ENCODE measurements at places on chromosomes 6 and 20.

DNA sequence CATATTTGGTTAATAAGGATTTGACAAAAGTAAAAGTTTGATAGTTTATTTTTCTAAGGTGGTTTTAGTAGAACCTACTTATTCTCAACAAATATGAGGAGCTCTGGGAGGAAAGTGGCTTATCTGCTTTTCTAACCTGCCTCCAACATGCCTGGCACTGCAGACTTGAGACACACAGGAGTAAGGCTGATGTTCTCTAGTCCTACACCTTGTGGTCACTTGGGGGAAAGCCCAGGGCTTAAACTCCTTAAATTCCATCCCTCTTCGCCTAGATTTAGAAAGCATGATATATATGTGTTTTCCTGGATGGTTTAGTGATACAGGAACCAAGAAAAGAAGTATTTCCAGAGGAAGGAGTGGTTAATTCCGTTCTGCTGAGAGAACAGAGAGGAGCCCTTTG, 39.9 kb upstream of the SAMD5 start:
- no peak for DNase-seq

DNA sequence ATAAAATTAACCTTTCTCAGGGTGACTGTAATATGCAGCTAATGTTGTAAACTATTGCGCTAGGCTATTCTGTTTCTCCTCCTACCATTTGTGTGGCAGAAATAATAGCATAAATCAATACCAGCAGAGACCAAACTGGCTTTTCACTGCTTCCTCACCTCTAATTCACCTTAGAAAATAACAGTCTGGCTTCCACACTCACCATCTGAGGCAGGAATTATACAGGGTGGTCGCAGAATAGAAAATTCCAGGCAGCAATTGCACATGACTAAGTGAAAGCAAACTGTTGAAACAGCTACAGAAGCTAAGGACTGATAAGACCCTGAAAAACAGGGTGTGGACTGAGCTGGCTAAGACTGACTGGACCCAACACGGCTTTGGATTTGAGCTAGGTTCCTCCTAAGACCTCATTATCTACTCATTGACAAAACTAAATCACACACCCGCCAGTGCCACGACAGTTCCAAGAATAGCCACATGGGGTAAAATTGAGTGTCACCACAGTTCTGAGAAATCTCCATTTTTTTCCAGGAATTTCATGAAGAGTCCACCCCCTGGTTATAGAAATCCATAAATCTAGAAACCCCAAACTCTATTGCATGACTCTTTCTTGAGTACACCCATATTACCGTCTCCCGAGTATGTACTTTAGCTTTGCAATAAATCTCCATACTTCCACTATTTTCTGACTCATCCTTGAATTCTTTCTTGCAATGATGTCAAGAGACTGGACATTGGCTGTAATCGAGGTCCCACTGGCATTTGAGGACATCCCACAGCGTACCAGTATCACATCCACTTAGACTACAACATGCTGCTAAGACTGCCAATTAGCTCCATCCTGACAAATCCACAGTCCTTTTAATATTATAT, 60.9 kb upstream of the KCNQ5 start:
- no peak for DNase-seq

DNA sequence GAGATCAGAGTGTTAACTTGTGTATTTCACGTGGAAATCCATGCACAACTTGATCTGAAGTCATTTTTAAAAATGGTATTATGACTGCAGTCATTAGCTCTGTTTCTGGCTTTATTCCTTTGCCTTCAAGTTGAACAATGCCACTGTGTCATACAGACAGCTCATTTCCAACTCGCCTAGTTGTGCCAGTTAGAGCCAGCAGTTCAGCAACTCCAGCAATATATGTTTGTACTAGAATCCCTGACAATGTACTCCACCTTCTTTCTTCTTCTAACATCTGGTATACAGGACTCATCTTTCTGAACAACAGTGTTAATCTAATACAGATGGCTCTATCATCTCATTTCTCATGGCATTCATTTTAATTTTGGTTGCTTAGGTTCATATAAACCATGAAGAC, 418.3 kb upstream of the POU3F2 start:
- no peak for DNase-seq

- DNase-seq: no peak
Observed at GRCh38 chr20:50302341-50303057, 111.9 kb downstream of the CEBPB start.

DNA sequence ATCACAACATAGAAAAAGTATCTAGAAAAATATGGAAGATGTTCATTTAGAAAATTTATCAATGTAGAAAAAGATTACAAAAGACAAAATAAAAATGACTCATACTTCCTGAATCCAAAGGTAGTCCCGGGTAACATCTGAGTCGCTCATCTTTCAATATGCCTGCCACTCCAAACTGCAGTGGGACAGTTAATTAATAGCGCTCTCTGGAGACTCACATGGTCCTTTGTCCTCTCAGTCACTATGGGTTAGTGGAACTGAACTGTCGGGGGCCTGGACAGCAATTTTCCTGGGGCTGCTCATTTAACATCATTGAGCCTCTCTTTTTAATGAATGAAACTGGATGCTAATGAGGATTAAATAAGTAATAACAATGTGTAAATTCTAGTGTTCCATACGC, 103.4 kb downstream of the MAP3K4 start:
- DNase-seq: no peak

DNA sequence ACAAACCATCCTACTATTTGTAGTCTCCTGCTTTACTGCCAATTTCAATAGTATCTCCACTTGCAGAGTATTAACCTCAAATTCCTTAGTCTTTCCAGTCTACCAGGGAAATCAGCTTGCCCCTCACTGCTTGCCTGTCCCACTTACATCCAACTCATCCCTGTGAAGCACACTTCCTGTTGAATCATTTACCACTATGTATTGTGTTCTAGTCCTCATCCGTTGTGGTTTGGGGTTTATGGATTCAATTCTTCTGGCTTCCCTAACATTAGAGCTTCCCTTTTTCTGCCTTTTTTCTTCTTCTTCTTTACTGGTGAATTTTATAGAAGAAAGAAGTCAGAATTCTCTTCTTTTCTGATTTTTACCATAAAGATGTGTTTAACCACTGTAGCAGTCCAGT, 5.1 kb upstream of the TXLNB start:
- no peak for DNase-seq

DNA sequence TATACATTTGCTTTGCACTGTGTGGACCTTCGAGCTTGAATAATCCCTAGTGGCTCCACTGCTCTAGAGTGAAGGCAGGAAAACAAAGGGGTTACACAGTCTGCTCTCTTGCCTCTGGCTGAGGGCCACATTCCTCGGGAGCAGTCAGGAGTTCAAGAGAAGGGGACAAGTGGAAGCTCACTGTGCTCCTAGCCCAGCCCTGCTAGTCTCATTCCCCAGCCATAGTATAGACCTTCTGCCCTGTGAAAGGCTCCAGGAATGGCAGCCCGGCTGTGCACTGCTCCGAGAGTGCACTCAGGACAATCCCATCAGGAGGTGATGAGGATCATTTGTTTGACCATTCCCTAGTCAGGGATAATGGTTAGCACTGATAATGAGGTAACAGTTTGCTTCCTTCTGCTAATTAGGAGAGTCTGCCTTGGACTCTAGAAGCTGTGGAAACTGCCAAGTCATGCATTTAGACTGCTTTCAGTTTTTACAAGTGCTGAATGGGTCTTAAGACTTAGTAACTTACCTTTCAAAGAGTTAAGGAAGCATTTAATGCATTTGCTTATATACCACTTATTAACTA, 8.5 kb downstream of the IYD start:
- DNase-seq: no peak

DNA sequence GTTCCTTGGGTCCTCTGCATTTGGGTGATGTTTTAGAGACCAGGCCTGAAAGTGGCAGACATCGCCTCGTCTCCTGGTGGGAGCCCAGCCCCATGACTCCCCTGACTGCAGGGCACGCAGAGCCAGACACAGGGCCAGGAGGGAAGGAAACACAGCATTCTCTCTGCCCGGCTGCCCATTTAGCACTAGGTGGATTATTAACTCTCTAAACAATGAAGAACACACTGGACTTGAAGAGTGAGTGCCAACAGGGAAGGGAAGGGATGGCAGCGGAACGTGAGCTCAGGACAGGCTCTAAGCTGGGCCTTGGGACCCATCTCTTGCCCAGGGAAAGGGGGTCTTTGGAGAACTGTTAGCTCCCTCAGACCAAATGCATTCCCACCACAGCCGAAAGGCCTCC, 80.4 kb downstream of the TBXT start:
- no peak for DNase-seq

DNA sequence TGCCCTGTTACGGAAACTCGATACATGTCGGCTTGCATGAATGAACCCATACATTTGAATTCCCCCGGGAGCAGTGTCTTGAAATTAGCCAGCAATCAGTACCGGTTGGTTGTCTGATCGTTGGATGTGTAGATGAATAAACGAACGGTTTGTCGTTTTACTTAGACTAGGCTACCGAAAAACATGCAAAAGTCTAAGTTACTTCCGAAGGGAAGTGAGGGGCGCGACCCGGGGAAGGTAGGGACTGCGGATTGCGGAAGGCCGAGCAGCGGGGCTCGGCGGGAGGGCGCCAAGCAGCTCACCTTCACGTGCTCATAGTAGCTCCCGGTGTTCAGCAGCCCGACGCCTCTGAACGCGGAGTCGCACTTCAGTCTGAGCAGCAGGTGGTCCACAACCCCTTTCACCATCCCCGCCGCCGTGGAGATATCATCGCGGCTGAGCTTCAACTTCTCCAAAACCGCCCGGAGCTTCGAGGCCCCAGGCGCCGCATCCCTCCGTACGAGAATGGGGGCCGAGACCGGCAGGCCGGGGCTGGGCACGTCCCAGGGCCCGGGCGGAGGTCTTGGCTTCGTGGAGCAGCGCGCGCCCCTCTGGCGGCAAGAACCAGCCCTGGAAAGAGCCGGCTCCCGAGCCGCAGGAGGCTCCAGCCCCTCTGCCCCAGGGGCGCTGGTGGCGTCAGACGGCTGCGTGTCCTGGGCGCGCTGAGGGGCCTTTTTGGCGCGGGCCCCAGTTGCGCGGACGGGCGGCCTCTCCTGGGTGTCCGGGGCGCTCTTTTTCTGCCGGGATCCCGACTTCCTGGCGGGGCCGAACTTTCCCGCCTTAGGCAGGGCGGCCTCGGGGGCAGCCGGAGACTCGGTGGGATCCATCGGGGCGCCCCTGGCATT, 632 bp downstream of the CGAS start:
- DNase-seq: peak; percentile 42

- DNase-seq: no peak
Observed at GRCh38 chr6:9543649-9544048, 871.2 kb downstream of the TFAP2A start.

DNA sequence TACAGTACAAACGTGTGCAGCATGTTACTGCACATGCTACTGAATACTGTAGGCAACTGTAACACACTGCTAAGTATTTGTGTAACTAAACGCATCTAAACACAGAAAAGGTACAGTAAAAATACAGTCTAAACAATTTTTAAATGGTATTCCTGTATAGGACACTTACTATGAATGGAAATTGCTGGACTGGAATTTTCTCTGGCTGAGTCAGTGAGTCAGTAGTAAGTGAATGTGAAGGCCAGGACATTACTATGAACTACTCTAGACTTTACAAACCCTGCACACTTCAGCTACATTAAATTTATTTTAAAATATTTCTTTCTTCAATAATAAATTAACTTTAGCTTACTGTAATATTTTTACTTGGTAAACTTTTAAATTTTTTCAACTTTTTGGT, 225.0 kb upstream of the TENT5A start:
- DNase-seq: no peak

GRCh38 chr6:75128878-75129570, 76.8 kb downstream of the COL12A1 start:
- no peak for DNase-seq

DNA sequence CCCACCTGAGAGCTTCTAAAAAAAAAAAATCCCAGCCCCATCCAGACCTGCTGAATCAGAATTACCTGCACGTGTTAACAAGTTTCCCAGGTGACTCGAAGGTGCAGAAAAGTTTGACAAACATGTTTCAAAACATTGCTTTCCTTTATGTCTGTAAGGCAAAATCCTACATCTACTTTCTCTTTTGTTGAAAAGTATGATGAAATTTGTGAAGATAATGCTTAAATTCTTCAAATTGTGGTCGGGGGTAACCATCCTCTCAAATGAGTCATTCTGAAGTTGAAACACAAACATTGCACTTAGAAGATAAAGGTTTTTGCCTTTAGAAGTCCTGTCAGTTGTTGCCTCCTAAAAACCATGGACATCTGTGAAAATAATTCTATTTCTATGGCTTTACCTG, 429.7 kb downstream of the EPHA7 start:
- DNase-seq: no peak

- no peak for DNase-seq
Observed at GRCh38 chr6:169707772-169708171, 5.8 kb downstream of the C6orf120 start.

DNA sequence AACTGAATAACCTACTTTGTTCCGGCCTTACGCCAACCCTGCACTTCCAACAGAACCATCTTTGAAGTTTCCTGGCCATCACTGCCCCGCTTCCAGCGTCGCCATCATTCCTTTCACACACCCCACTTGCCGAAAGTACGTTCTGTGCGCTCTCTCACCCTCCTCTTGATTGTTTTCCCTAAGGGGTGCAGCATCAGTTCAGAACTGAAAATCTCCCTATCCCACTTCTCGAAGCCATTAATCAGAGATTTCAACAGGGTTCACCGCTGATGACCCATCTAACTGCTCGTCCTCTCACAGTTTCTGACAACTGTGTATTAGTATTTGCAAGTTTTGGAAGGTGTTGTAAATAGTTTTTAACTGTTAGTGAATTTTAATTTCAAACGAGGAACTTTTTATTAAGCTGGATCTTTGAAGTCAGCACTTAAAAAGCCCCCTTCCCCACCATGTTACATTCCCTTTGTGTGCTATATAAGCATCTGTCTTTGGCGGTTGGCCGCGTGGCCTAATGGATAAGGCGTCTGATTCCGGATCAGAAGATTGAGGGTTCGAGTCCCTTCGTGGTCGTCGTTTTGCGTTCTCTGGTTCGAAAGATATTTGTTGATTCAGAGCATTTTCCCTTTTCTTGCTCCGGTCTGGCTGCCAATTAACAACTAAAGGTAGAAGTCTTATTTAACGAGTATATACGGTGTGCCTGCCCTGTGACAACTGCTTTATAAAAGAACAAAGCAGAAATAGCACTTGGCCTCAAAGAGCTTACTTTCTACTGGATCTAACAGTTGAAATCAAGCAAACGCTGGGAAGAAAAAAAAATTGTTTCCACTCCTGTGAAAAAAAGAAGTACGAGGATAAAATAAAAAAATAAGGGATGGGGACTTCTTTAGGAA, 42.6 kb downstream of the TRIM27 start:
- DNase-seq: peak; percentile 60

- no peak for DNase-seq
Observed at GRCh38 chr6:11188161-11188915, 44.1 kb downstream of the NEDD9 start.

- DNase-seq: no peak
Observed at GRCh38 chr20:46992640-46993035, 98.0 kb downstream of the EYA2 start.

- no peak for DNase-seq
Observed at GRCh38 chr6:133441491-133441890, 200.3 kb downstream of the EYA4 start.

DNA sequence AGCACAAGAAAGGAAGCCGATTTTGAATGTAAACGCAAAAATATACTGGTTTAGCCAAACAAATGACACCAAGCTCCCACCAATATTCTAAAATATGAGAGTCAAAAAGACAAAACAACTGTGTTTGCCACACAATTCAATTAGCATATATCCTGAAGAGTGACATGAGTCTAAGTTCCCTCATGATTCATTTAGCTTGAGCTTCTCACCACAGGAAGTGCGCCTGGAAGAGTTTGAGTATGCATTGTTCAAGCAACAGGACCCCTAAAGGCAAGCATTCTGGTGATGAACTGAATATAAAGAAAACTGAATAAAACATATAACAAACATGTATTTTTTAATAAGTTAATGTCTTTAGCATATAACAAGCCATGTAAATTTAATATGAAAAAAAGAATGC, 115.2 kb upstream of the RUNX2 start:
- no peak for DNase-seq

Data from LoVo (cell line).